ENCODE measurements at places on chromosomes 16 and 17.

DNA sequence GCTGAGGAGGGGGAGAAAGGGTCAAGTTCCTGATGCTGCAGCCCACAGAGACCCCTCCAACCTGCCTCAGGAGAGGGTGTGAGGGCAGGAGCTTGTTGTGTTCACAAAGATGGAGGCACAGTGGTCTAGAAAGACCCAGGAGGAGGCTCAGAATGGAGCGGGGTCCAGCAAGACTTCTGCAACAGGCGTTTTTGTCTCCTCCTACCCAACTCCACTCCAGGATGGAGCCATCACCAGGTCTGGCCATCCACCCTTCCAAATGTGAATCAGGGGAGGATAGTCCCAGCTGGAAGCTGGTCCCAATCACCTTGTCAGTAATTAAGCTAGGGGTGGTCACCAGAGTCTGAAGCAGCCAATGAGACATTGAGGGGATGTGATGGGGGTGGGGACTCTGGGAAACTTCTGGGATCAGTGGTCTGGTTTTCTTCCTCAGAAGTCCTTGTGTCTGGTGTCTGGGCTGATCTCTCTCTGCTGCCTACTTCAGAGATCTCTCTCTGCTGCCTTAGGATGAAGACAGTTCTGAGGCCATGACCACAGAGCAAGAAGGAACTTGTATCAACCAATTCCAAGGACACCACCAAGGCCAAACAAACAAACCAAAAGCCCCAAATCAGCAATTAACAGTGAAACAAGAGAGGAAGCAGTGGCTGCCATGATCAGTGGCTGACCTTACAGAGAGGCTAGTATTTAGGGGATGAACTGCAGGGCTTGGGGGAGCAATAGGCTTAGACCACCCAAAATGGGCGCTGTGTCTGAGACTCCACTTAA, 14.5 kb downstream of the CD300LB start:
- DNase-seq = no peak

- no peak for DNase-seq
These were observed 34.6 kb downstream of the DCAKD start for GRCh38 chr17:45016823-45017222.

DNA sequence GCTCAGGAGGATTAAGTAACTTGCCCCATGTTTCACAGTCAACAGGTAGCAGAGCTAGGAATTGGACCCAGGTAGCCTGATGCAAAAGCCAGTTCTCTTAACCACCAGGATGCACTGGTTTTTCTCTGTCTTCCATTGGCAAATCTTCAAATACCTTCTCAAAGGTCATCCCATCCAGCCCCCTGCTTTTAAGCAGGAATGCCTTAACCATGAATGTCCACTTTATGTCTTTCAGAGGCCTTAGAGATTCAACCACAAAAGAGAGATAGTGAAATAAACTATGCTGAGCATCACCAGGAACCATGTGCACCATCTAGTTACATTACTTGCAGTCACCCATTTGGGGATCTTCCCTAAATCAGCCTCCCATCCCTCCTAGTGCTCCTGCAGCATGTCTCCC, 94.3 kb downstream of the C17orf67 start:
- no peak for DNase-seq

DNA sequence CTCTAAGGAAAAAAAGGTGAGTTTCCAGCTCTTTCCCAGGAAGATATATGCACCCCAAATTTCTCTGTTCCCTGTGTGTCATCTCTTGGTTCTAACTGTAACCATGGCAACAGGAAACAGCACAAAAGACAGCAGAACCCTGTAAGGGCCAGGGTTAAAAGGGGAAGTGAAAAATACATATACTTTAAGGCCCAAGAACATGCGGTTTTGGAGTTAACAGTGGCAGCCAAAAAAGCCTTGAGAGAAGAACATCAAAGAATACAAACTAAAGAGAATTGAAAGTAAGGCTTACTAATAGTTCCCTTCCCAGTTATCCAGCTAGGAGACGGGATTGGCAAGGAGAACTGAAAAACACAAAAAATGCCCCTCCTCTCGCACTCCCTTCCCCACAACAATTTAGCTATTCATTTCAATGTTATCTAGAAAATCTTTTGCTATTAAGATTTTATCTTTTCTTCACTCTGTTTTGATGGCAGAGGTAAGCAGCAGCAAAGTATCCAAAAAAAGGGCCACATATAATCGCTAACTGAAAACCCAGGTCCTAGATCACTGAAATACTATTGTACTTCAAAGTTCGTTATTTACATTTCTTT, 1.5 kb downstream of the SPOP start:
- no peak for DNase-seq

DNA sequence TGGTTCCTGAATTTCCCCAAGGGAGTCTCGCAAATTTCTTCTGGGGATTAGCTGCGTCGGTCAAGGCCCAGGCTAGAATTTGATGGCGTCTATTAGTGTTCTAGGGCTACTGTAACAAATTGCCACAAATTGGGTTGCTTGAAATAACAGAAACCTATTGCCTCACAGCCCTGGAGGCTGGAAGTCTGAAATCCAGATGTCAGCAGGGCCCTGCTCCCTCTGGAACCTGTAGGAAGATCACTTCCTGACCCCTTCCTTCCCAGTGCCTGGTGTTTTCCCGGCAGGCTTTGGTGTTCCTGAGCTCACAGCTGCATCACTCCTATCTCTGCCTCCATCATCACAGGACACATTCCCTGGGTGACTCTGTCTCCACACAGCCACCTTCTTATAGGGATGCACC, 24.4 kb downstream of the DHRS7C start:
- no peak for DNase-seq

DNA sequence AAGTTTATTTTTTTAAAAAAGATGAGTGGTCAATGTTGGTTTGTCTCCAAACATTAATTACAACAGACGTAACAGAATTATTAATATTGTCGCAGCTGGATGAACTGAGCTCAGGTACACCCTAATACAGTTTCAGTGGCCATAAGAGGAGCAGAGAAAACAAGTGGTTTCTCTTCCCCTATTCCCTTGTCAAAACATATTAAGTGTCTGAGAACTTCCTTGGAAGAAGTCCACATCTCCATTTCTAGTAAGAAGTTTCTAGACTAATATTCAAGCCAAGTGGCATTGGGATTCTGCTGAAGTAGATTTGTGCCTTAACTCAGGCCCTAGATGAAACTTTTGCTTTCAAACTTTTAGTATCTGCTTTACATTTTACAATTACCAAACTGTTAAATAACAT, 47.7 kb downstream of the GNA13 start:
- DNase-seq = no peak

- no peak for DNase-seq
These were observed 6.5 kb downstream of the SNRNP25 start for GRCh38 chr16:60166-60565.

DNA sequence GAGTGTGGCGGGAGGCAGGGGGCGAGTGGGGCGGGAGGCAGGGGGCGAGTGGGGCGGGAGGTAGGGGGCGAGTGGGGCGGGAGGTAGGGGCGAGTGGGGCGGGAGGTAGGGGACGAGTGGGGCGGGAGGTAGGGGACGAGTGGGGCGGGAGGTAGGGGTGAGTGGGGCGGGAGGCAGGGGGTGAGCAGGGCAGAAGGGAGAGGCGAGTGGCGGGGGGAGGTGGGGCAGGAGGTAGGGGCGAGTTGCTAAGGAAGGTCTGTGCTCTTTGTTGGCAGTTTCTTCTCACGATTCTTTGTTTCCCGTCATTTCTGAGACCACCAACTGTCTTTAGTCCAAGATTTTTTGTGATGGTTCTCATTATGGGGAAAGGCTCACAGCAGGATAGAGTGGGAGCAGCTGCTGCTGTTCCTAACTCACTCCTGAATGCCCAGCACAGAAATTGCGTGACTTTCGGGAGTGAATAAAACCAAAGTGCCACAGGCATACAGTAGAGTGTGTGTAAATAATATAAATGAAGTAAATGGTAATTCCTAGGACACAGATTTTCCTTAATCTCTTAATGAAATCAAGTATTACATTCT, 44.7 kb downstream of the COG7 start:
- DNase-seq = no peak

GRCh38 chr16:2237493-2238149, 1.4 kb downstream of the DNASE1L2 start:
- no peak for DNase-seq

GRCh38 chr17:79280866-79281572, 206.4 kb downstream of the ENGASE start:
- peak; percentile 66 for DNase-seq
